ENCODE measurements at places on chromosomes 11 and 22. TPM values are rescaled to one million over a fixed set of nuclear protein-coding genes. Genes with fewer than 3 reads are reported as not detected.

GRCh38 chr22:31344578-31345330 is 1.4 kb downstream of the PATZ1 start:
- DNase-seq, result peak; percentile 31

GRCh38 chr11:106012744-106013143 is 9.3 kb downstream of the MSANTD4 start:
- DNase-seq, result peak; percentile 29

GRCh38 chr11:64181506-64182411 is 4.2 kb upstream of the STIP1 start:
- DNase-seq, result peak; percentile 90

GRCh38 chr11:111796696-111797095 is 30.5 kb upstream of the PPP2R1B start:
- no peak for DNase-seq

GRCh38 chr22:24410110-24410856 is 17.1 kb upstream of the ADORA2A start:
- no peak for DNase-seq

DNA sequence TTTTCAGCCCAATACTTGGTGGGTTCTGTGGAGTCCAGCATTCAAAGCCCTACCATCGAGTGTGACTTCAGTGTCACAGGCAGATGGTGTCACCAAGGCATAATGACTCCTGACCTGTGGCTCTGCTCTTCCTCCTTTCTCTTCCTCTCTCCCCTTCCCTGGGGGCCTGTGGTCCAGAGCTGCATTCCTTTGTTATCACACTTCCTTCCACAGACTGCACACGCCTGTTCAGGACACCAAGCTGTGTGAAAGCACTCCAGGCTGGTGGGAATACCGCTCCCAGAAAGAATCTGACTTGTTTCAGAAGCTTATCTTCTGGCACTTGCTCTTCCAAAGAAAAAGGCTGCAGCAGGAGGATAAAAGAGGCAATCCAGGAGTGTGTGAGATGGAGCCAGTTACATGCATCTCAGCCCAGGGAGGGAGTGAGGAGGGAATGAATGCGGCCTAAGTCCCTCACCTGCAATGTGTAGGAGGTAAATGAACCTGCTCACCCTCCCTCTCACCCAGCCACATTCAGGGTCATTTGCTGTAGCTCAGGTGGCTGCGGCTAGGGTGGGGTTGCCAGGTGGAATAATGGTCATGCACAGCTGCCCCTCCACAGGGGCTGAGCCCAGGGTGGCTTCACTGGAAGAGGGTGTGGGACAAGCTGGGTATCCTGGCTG is 79.3 kb downstream of the ADAMTS15 start:
- peak; percentile 55 for DNase-seq

- DNase-seq, result no peak
Measured at GRCh38 chr11:79078999-79079398, 361.8 kb downstream of the TENM4 start.

OR52E8 gene
- polyA plus RNA-seq, result not detected

GRCh38 chr22:45273452-45274075 is 11.2 kb upstream of the UPK3A start:
- no peak for DNase-seq

DNA sequence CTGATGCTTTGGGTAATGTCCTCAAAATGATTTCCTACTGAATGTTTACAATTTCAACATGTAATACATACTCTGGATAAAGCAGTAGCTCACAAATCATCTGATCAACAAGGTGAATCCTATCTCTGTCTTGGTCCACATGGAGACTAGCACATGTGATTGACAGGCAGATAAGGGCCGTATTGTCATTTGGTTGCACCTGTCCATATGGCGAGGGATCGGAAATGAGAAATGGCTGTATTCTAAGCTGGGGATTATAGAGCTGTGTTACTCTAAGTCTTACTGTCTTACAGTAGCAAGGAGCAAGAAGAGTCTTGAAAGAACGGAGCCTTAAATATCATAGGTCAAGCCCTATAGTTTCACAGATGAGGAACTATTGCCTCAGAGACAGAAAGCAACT is 55.7 kb downstream of the APIP start:
- no peak for DNase-seq

- no peak for DNase-seq
Measured at GRCh38 chr11:111438846-111439520, 59.9 kb upstream of the POU2AF1 start.

ART1 gene
- 0.03 TPM for polyA plus RNA-seq

- DNase-seq, result no peak
Measured at GRCh38 chr11:46894961-46895360, 23.4 kb downstream of the LRP4 start.

DNA sequence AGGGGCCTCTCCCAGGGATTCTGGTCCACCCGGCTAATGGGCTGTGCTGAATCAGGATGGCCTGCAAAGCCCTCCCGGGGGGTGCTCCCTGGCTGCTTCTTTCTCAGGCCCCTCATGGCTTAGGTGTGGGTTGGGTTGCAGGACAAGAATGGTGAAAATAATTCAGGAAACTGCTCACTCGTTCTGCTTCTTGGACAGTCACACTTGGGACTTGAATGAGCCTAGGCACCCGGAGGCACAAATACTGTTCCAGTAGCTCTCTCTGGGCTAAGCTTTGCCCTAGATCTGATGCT is 83.2 kb downstream of the TRIM29 start:
- no peak for DNase-seq

DNA sequence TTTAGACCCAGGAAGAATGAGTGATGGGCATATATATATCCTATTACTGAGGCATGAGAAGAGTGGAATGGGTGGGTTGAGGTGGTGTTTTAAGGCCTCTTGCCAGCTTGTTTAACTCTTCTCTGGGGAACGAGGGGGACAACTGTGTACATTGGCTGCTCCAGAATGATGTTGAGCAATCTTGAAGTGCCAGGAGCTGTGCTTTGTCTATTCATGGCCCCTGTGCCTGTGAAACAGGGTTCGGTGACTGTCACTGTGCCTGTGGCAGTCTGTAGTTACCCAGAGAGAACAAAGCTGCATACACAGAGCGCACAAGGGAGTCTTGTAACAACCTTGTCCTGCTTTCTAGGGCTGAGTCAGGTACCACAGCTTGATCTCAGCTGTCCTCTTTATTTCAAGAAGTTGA is 11.7 kb downstream of the LIMK2 start:
- no peak for DNase-seq

DNA sequence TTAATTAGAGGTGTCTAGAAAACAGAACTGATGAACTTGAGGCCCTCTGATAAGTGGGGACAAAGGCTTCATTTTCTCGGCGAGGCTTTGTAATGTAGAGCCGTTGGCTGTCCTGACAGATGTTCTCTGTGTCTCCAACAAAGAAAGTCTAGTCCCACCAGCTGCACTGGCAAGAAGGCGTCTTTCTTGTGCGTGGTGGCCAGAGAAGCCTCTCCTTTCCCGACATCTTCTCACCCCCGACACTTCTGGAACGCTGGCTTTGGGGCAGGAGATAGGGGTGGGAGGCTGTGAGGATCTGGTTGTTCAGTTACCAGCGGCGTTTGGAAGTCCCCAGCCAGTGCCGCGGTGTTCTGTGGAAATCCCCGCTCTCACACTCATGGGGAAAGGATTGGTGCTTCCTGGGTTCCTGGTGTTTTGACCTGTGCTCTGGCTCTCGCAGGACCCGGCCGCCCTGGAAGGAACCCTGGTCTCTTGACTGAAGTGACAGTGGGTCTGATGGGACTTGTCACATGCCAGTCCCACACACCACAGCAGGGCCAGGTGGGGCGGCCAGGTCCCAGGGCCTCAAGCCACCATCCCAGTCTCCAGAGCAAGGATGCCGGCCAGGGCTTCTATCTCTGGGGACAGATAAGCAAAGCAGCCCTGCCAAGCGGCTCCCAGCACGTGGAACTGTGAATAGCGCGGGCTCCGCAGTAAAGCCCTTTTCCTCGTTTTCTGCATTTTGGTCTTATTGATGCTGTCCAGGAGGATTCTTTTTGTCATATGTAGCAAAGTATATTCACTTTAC is 23.2 kb downstream of the FADS2 start:
- DNase-seq, result no peak

- DNase-seq, result no peak
Measured at GRCh38 chr11:83921447-83922192, 635.5 kb upstream of the CCDC90B start.

GRCh38 chr11:128509621-128510389 is 77.6 kb downstream of the ETS1 start:
- DNase-seq, result no peak

DNA sequence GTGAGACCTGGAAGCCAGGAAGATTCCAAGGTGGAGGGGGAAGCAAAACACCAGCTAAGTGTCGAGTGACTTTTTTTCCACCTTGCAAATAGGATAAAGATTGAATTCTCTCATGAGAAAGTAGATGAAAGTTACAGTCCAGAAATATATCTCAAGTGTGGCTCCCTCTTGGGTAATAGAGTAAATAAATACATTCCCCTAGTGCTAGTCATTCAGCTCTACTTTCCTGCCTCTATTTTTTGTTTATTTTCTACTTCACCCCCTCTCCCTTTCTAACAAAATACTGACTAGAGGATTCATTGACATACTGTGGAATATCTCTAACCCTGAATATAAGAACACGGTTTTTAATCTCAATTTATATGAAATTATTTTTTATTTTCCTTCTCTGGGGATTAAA is 19.2 kb upstream of the OOSP4B start:
- no peak for DNase-seq

DNA sequence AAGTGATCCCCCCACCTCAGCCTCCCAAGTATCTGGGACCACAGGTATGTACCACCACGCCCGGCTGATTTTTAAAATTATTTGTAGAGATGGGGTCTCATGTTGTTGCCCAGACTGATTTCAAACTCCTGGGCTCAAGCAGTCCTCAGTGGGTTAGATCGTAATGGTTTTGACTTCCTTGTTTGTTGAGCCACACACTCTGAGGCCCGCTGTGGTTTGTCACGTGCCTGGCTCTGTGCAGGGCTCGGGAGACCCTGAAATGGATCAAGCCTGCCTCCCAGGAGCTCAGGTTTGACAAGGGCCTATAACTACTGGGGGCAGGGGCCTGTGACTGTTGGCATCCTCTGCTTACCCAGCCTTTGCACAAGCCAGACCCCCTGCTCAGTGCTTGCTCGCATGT is 68.1 kb downstream of the MPPED1 start:
- DNase-seq, result no peak

GRCh38 chr22:48949375-48950149 is 878.1 kb downstream of the BRD1 start:
- no peak for DNase-seq

GRCh38 chr22:47798229-47798628 is 1035.8 kb downstream of the TBC1D22A start:
- no peak for DNase-seq

DNA sequence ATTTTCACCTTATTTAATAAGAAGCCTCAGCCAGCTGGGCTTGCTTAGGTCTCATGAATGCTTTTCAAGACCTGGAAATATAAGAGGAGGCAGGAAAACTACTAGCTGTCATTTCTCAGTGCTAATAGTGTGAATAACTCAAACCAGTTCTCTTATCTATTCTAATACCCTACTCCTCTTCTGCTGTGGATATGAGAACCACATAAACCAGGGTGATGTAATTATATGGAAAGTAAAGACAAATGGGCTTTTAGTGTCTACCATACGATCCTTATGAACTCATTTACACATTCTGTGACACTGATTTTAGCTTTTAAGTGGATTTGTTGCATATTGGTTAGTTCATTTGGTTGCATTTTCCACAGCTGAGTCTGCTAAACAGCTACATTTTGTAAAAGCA is 8.6 kb downstream of the PDGFD start:
- DNase-seq, result no peak

GRCh38 chr22:32652645-32653270 is 148.7 kb upstream of the TIMP3 start:
- DNase-seq, result no peak

DNA sequence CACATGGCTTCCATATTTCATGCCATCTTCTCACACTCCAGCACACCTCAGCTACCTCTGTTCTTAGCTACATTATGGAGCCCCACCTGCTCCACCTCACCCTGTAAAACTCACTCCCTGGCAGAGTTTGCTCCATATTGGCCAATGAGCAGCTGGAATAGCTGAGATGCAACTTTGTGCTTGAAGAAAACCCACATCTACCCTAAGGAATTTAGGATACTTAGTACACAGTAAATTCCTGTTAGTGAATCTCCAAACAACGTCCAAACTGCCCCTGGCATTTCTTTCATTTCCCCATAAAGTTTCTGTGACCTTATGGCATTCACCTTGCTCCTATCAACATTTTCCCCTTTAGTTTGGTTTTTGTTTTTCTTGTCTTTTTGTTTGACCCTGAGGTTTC is 2.2 kb upstream of the VWCE start:
- DNase-seq, result no peak

GRCh38 chr11:47969401-47969800 is 11.0 kb upstream of the PTPRJ start:
- DNase-seq, result no peak

Measured in heart right ventricle (tissue), 16 donors.